Effector memory CD4-positive, alpha-beta T cell (primary cell): ENCODE measurements at places on chromosomes 12 and 14.

- DNase-seq = no peak
These were observed 63.9 kb upstream of the RMST start for GRCh38 chr12:97398704-97399103.

- DNase-seq = no peak
These were observed 290.9 kb downstream of the TMEM117 start for GRCh38 chr12:44126806-44127205.

DNA sequence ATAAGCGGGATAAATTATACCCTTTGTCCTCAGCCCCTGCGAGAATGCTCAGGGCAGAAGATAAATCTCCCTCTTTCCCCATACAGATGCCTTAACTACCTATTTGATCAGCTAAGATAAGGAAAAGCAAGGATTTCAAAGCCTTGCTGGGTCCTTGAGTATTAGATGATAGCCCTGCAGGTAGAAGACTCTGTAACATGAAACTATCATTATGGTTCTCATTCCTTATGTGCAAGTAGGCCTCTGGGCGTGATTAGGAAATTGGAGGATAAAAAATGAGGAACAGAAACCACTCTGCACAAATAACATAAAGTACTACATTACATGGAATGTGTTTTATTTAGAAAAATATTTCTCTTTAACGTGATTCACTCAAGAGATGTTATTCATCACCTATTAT is 14.5 kb upstream of the WDR89 start:
- no peak for DNase-seq

DNA sequence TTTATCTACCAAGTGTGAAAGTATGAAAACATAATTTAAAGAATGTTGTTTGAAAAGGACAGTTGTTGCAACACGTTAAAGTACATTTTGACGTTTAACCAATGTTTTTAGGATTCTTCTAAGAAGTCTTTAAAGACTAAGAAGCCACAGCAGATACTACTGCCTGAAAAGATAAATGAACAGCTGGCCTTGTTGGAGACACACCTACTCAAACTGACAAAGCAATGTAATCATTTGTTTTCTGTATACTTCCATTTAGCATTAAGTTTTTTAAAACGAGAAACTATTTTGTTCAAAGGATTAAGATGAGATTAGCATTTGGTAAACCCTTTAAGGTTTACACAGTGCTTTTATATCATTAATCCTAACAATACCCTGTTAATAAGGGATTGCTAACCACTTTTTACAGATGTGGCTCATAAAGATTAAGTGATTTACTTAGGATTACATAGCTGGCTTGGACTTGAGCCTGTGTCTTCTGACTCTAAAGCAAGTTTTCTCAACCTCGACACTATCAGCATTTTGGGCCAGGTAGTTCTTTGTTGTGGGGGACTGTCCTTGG is 134.4 kb downstream of the CFAP54 start:
- no peak for DNase-seq

GRCh38 chr14:103606963-103607668 is 21.9 kb upstream of the KLC1 start:
- DNase-seq = peak; percentile 25

- DNase-seq = no peak
These were observed 176.7 kb downstream of the TMEM132D start for GRCh38 chr12:129727100-129727499.
